Upper lobe of right lung (tissue), 1 donor: ENCODE measurements at places on chromosomes 5 and 9. TPM values are rescaled to one million over a fixed set of nuclear protein-coding genes. Genes with fewer than 3 reads are reported as not detected.

DNA sequence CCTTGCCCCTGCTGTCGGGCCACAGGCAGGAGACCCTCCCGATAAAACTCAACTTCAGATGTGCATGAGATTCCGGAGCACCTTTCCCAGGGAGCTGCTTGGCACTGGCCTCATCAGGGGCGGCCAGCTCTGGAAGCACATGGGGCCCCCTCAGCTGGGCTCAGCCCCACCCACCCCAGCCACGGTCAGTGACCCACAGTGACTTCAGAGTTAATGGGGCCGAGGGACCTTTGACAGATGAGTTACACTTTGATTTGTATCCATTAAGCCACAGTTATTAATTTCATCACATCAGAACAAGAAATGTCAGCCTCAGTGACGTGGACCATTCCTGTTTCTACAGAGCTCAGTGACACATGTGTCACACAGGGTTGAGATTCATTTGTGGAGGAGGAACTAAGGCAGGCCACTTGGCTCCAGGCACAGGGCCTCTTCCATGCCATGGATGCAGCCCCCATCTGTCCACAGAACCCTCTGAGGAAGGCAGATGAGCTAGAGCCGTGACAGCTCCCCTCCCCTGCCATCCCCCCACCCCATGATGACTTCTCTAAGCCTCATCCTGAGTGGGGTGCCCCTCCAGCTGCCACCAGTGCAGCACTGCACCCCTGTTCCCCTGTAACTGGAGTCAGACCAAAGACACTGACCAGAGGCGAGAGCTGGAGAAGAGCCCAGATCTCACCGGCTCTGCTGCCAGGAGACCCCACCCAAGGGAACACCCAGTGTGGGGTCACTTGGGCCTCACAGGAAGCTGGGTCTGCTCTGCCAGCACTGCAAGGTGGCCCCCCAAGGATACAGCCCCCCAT lies 69.4 kb upstream of the ADAMTS2 start:
- no peak for DNase-seq

Gene SPOUT1
- 45.8 TPM for total RNA-seq

DNA sequence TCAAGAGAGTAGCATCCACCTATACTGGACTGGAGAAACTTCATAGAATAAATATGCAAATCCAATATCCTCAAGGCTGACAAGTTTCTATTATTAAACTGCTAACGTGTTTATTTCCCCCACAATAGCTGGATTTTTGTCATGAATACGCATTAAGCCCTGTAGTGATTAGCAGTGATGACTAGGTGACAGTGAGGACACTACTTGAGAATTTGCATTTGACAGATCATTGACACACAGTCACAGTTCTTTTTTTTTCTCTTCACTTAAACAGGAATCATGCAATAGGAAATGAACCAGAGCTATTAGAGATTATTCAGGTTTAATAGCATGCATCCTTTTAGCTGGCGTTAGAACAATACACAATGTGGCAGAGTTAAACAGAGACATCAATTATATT lies 35.3 kb downstream of the MPDZ start:
- no peak for DNase-seq

- no peak for DNase-seq
Measured at GRCh38 chr9:18921366-18922075, 111.5 kb downstream of the SAXO1 start.
